ENCODE measurements at places on chromosomes 1 and 21.

- no peak for DNase-seq
Measured at GRCh38 chr1:2347896-2348295, 43.5 kb downstream of the MORN1 start.

DNA sequence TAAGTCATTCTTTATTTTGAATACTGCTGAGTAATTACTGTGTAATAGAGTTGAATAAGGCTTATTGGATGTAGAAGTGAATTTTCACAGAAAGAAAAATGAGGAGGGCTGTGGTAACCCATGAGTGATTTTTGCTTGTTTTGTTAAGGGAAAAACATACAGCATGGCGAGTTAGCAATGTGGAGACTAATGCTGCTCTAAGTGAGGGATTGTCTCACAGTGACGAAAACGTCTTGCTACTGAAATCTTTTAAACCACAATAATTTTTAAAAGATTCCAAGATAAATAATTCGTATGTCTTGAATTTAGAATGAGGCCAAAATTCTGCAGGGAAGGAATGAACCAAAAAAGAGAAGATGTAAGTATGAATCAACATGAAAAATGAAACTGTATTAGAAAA, 16.2 kb upstream of the PLA2G4A start:
- DNase-seq = no peak

DNA sequence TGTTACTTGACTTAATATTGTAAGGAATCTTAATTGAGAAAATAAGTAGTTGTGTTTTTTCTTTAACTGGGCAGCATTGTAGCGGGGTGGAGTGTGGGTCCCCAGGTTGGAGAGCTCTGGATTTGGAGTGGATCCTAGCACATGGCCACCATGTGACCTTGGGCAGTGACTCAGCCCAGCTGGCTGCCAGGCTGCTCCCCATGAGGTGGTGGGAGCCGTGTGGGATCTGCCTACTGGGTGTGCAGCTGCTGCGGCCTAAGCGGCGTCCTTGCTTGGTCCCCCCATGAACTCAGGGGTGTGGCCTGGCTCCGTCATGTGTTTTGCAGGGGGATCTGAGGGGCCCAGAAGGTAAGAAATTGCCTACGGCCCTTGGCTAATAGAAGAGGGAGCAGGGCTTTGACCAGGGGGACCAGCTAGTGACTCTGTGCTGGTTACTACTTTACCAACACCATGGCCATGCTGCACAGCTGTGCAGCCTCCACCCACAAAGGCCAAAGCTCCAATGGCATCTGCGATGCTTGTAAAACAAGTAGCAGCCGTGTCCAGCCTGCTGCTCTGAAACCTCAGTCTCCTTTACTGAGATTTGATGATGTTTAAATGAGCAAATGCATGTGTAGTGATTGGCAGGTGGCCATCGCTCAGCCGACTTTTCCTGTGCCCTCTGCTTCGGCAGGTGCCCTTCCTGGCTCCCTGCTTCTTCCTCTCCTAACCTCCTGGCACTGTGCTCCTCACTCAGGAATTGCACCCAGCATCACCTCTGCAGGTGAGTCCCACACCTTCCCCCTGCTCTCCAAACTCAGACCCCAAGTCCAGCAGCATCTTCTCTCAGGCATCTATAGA, 68.3 kb downstream of the ADARB1 start:
- no peak for DNase-seq

DNA sequence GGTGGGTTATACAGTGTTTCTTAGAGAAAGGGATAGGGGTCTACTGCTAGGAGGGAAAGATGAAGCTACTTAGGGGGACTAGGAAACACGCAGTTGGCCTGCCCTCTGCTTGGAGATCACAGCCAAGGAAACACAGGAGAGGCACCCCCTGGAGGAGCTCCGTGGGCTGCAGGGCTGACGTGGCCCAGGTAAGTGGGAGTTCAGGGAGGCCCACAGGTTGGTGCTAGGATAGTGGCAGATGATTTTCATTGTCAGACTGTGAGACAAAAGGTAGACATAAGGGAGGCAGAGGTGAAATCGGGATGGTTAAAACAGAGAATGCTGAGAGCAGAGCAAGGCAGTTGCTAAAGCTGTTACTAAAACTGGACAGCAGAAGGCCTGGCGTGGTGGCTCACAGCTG, 463.0 kb downstream of the DSCAM start:
- DNase-seq = no peak

- no peak for DNase-seq
Measured at GRCh38 chr1:157566484-157567300, 14.4 kb upstream of the FCRL5 start.

- DNase-seq = no peak
Measured at GRCh38 chr1:93753791-93754763, 72.4 kb upstream of the BCAR3 start.

GRCh38 chr1:8554956-8555534, 237.1 kb downstream of the SLC45A1 start:
- no peak for DNase-seq

DNA sequence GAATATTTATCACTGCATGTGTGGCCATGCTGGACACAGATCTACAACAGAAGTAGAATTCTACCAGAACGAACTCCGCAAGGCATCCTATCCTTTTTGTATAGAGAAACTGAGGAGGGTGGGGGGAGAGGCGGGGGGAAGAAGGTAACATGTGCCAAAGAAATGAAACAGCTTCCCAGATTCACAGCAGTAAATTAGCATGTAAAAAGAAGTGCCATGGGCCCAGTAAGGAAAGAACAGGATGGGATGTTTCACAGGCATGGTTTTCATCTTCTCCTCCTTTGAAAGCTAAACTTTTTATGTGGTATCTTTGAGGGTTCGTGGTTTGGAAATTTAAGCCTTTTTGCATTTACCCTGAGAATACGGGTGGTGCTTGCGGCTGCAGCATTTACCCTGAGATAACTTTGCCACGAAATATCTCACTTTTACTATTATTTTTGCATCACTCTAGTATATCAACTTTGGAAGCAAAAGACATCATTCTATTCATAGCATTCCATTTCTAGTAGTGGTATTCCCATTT, 168.9 kb downstream of the TPR start:
- DNase-seq = no peak

- no peak for DNase-seq
Measured at GRCh38 chr1:172654535-172654934, 4.4 kb upstream of the FASLG start.

- no peak for DNase-seq
Measured at GRCh38 chr1:25517476-25518394, 25.7 kb upstream of the LDLRAP1 start.

- no peak for DNase-seq
Measured at GRCh38 chr1:169511316-169512005, 25.7 kb upstream of the SLC19A2 start.

GRCh38 chr1:69737527-69738185, 169.9 kb downstream of the LRRC7 start:
- no peak for DNase-seq

GRCh38 chr1:23745515-23745914, 2.2 kb downstream of the ELOA start:
- no peak for DNase-seq

GRCh38 chr1:64171797-64172281, 31.6 kb upstream of the UBE2U start:
- no peak for DNase-seq

GRCh38 chr21:17793246-17794123, 25.7 kb downstream of the C21orf91 start:
- DNase-seq = no peak

GRCh38 chr1:37031871-37032270, 2.4 kb downstream of the GRIK3 start:
- DNase-seq = no peak

GRCh38 chr21:45351526-45352275, 53.3 kb upstream of the COL18A1 start:
- no peak for DNase-seq

DNA sequence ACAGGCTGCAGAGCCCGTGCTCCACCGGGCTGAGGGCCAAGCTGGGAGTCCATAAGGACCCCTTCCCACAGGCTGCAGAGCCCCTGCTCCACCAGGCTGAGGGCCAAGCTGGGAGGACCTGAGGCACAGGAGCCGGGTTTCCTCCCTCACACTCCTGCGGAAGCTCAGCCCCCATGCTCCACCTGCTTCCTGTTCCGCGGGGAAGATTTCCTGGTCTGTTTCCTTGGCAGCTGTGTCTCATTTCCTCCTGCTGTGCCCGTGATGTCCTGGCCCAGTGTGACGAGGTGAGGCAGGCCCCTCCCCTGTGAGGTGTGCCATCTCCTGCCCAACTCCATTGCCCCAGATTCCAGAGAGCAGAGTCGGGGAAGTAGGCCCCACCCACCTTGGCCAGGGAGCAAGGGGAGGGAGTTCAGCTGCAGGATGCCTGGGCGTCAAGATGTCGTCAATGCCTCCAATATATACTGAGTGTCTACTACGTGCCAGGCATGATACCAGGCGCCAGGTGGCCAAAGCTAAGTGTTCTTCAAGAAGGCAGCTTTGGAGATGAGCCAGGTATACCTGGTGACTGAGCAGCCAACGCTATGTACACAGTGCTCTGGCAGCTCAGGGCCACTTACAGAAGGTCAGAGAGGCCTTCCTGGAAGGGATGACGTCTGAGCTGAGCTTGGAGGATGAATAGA, 58.8 kb downstream of the NAV1 start:
- no peak for DNase-seq

- DNase-seq = no peak
Measured at GRCh38 chr1:151108331-151108730, 37.8 kb downstream of the GABPB2 start.

- no peak for DNase-seq
Measured at GRCh38 chr21:43866659-43867331, 1.8 kb downstream of the AGPAT3 start.

DNA sequence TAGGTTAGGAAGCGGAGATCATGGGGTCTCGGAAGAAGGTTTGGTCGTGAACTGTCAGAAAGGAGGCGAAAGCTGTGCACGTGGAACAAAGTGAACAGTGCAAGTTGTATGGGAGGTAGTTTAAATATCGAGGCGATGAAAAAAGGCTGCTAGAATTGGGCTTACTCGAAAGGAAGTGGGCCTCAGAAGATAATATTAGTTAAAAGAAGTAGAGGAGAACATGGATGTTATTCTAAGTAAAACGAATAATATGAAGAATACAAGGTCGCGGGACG, 571 bp downstream of the WDR3 start:
- no peak for DNase-seq

DNA sequence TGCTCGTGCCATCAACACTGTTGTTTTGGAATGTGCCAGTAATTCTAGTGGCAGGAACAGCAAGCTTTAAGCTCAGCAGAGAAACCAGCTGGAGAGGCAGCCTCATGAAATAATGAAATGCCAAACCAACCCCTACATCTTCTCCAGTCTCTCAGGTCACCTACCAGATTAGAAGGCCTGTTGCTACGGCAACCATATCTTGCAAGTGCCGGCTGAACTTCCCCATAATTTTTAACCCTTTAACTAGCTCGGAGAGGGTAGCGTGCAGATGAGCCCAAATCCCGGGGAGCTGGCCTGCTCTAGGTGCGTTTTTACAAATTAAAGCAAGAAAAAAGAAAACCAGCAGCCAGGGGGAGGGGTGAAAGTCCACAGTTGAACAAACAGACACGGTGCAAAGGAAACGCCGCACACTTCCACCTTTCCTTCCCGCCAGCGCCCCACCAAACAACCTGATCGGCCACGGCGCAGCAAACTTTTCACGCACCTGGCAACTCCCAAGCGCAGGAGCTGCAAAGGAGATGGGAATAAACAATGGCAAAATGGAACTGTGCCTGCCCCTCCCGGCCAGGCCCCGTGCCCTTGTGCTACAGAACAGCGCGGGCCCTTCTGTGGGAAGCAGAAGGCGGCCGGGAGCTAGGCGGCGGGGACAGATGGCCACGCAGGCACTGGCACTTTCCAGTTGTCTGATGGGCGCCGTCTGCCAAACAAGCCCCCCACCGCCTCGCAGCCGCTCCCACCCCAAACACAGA, 50.1 kb downstream of the SSBP3 start:
- no peak for DNase-seq

GRCh38 chr1:34983700-34984355, 1.3 kb downstream of the TMEM35B start:
- no peak for DNase-seq

DNA sequence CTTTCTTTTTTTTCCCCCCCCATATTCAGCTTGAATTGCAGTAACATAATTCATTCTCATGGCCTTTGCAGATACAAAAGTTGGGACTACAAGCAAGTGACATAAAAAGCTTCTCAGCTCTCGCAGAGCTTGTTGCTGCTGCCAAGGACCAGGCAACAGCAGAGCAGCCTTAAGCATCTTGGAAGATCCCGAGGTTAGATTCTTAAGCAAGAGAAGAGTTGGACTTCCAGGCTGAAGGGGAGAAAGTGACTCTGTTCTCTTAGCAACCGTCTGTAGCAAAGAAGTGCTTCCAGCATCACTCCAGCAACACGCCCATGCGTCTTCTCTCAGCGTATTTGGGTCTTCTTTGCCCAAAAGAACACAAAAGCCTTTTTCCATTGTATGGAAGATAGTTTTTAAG, 20.7 kb downstream of the AGT start:
- no peak for DNase-seq

DNA sequence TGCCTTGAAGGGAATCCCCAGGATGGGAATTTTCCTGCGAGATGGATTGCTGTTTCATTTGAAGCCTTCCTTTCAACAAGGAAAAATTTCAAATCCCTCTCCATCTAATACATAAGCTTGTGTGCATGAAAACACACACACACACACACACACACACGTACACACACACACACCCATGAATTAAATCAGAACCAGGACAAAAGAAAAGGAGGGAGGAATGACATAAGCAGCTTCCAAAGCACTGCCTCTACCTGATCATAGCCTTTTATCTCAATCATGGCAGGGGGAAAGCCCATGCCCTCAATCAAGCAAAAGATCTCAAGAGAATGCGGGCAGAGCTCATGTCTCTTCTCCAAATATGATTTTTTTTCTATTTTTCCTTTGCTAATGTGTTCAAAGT, 139.7 kb downstream of the SLC44A5 start:
- no peak for DNase-seq

GRCh38 chr1:15994590-15995351, 9.3 kb upstream of the SRARP start:
- no peak for DNase-seq

DNA sequence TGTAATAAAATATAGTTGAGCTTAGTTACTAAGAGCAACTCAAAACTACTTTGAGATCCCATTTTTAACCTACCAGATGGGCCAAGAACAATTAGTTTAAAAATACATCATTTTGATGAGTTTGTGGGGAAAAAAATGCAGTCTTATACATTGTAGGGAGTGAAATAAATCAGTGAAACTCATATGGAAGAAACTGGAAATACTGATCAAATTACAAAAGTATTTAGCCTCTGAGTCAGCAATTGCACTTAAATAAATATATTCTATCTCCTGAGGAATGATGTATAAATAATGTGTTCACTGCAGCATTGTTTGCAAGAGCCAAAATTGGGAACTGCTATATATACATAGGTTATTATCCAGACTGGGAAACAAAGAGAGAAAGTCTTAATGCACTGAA, 4.6 kb upstream of the SMCP start:
- DNase-seq = no peak

GRCh38 chr1:197559244-197559643, 216.0 kb downstream of the DENND1B start:
- DNase-seq = no peak

DNA sequence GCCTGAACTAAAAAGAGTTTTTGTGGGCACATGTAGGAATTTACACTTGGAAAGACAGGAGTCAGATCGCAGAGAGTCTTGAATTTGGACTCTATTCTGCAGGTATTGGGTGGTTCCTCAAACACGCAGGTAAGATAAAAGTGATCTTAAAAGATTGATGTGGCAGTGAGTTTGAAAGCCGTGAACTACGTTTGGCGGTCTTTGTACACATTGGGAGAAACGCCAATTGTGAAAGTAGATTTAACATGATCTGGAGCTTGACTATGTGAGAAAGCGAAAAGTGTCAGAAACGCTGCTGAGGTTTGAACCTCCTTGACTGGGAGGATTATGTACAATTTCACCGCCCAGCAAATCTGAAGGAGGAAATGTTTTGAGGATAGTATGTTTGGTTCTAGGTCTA, 1.5 kb upstream of the PPP2R5A start:
- no peak for DNase-seq

- DNase-seq = no peak
Measured at GRCh38 chr1:214310010-214310409, 29.1 kb downstream of the SMYD2 start.

Data from cortex of kidney (tissue), 1 donor.